ENCODE measurements at places on chromosomes 2 and 18.

- DNase-seq = no peak
Measured at GRCh38 chr2:74333175-74333574, 10.0 kb downstream of the SLC4A5 start.

DNA sequence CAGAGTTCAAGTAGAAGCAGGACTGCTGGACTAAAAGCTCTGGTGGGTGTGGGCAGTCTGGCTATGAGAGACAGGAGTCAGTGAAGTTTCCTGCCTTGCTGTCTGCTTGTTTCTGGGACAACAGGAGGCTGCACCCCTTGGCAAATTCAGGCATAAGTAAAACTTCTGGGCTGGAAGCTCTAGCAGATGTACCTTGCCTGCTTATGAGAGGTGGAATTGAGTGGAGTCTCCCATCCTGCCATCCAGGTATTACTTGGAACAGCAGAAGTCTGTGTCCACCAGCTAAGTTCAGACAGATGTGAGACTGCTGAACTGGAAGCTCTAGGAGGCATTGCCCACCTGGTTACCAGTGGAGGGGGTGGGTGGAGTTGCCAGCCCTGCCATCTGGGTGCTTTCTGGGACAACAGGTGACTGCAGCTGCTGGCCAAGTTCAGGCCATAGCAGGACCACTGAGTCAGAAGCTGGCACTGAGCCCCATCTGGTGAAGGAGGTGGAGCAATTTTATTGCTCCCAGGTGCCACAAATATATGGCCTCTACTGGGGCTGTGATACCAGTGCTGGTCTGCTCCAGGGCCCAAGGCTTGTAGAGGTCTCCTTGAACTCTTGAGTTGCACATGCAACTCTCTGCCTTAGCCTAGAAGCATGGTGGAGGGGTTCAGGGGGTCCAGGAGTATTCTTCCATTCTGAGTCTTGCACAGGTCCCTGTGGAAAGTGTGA is 199.4 kb upstream of the FN1 start:
- no peak for DNase-seq

GRCh38 chr2:85246348-85246747 is 81.4 kb downstream of the TGOLN2 start:
- no peak for DNase-seq

- no peak for DNase-seq
Measured at GRCh38 chr2:200125444-200126284, 170.3 kb downstream of the MAIP1 start.

DNA sequence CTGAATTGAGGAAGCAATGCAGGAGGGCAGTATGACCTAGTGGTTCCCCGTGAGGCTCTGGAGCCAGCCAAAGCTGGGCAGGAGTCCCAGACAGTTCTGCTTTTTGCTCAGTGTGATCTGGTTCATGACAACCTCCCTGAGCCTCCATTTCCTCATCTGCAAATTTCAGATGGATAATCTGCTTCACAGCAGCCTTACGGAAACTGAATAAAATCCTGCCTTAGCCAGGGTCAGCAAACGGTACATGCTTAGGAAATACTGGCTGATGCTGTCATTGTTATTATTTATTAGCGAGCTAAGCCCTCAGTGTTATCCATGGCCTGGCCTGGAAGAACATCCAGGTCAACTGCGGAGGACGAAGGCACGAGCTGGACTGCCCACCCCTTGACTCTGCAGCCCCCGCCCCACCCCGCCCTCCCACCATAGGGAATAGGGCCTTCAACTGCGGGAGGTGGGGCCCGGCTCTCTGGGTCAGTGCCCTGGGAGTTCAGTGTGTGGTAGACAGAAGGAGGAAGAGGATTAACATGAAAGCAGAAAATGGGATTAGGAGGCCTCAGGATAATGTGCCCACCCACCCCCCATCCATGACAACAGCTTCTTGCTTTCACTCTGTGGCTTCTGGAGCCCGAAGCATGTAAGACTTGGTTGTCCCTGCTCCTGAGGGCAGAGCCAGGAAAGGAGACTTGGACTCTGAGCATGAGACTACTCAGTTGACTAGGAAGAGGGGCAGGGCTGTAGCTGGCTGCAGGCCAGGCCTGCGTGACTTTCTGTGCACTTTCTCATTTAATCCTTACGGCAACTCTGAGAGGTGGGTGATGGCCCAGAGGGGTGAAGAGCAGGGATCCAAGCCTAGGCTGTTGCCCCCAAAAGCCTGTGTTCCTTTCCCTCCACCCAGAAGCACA is 13.1 kb downstream of the PKDCC start:
- no peak for DNase-seq

GRCh38 chr2:157971702-157972101 is 95.6 kb upstream of the ACVR1 start:
- no peak for DNase-seq

- peak; percentile 39 for DNase-seq
Measured at GRCh38 chr2:26088038-26088643, 54.3 kb downstream of the RAB10 start.

- DNase-seq = peak; percentile 61
Measured at GRCh38 chr2:102020596-102021170, 28.9 kb downstream of the IL1R2 start.

- no peak for DNase-seq
Measured at GRCh38 chr2:207503234-207503633, 26.5 kb upstream of the CREB1 start.

- DNase-seq = peak; percentile 44
Measured at GRCh38 chr2:181058378-181059269, 78.2 kb downstream of the UBE2E3 start.

DNA sequence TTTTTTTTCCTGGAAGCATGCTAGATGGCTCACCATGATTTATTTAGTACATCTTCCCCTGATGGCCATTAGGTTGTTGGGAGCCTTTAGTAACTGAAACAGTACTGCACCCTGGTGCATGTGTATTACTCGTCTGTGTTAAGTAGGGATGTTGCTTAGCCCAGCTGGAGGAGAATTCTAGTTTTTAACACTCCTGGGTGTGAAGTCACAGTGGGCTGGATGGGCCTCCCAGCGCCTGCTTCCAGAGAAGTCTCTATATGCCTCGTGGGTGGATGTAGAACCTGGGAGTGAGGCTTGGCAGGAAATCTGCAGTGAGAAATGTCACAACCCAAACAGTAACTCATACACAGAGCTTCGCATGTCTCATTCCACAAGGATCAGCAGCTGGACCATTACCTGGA is 28.9 kb upstream of the NT5DC4 start:
- DNase-seq = no peak

GRCh38 chr2:187102381-187102780 is 253.4 kb upstream of the ZSWIM2 start:
- no peak for DNase-seq

- no peak for DNase-seq
Measured at GRCh38 chr2:212953170-212953920, 198.1 kb downstream of the IKZF2 start.

- no peak for DNase-seq
Measured at GRCh38 chr2:188204824-188205223, 86.8 kb upstream of the GULP1 start.

- DNase-seq = no peak
Measured at GRCh38 chr2:157837851-157838441, 38.2 kb downstream of the ACVR1 start.

DNA sequence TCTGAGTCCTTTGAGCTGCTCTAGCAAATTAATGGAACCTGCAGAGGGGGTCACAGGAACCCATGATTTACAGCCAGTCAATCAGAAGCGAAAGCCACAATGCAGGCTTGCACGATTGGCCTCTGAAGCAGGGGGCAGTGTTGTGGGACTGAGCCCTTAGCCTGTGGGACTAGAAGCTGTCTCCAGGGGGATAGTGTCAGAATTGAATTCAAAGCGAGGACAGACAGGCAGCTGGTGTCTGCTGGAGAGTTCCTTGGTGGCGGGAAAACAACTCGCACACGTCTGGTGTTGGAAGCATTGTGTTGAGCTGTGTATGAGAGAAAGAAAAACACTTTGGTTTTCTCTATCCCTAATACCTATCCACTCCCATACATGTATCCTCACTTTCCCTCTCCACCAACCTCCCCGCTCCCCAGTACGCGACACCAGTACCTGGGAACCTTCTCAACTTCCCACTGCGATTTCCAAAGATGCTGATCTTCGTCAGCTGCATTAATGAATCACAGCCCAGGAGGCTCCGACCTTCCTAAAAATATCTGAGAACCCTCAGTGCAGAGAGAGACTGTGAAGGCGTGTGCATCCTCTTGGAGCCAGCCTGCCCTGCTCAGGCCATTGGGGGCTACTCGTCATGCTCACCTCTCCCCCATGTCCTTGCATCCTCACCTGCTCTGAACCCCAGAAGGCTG is 88.2 kb downstream of the HS1BP3 start:
- no peak for DNase-seq
